ENCODE measurements at places on chromosomes 7 and 10.

- DNase-seq = no peak
These were observed 9.4 kb downstream of the PIP4K2A start for GRCh38 chr10:22704942-22705341.

DNA sequence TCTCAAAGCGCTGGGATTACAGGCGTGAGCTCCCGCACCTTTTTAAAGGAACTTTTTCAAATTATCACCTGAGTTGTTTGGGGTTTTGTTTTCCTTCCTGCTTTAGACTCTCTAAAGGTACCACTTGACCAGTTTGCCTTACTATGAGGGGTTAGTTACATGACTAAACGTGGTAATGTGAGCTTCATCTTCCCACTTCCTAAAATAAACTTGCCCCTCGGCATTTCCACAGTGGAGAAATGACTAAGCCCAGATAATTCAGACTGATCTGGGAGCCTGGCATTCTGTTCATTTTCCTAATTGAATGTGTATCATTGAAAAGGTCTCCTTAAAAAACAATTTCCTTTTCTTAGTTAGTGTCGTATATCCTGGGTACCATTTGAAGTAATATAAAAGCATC lies 163.4 kb downstream of the PLXDC2 start:
- DNase-seq = no peak

GRCh38 chr7:7309203-7309602 lies 126.9 kb downstream of the C1GALT1 start:
- no peak for DNase-seq

DNA sequence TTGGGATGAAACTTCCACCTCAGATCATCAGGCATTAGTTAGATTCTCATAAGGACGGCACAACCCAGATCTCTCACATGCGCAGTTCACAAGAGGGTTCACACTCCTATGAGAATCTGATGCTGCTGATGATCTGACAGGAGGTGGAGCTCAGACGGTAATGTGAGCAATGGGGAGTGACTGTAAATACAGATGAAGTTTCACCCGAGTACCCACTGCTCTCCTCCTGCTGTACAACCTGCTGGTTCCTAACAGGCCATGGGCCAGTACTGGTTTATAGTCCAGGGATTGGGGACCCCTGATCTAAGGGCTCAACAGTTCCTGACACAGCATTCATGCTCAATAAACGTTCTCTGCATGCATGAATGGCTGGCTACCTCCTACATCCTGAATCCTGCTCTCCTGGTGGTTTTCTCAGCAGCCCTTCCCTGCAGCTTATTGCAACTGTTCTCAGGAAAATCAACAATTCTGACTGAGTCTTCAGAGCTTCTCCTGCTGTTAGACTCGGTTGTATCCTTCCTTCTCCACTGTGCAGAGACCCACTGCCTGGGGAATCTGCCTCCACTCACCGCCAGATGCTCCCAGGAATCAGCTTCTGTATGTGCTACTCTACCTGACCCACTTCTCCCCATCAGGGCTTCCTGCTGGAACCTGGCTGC lies 17.4 kb downstream of the PDE6C start:
- no peak for DNase-seq

- no peak for DNase-seq
These were observed 133.7 kb downstream of the SNX13 start for GRCh38 chr7:17806631-17807030.

DNA sequence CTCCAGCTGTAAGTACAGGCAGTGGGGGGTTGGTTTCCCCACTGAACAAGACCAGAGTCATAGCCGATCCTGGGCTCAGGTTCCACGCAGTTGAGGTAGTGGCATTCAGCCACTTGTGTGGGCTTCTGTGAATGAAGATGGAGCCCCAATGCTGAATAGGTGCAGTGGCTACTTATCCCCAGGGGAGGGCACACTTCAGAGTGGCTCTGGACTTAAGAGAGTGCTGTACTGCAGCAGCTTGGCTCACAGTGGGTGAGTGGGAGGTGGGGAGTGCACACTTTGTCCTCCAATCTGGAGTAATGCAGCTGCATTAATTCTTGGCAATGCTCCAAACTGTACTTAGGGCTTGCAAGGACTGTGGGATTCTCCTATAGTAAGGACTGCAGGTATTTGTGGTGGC lies 81.9 kb downstream of the BUB3 start:
- DNase-seq = no peak
